Esophagus mucosa (tissue), 1 donor: ENCODE measurements at places on chromosomes 12 and 14. TPM values are rescaled to one million over a fixed set of nuclear protein-coding genes. Genes with fewer than 3 reads are reported as not detected.

DNA sequence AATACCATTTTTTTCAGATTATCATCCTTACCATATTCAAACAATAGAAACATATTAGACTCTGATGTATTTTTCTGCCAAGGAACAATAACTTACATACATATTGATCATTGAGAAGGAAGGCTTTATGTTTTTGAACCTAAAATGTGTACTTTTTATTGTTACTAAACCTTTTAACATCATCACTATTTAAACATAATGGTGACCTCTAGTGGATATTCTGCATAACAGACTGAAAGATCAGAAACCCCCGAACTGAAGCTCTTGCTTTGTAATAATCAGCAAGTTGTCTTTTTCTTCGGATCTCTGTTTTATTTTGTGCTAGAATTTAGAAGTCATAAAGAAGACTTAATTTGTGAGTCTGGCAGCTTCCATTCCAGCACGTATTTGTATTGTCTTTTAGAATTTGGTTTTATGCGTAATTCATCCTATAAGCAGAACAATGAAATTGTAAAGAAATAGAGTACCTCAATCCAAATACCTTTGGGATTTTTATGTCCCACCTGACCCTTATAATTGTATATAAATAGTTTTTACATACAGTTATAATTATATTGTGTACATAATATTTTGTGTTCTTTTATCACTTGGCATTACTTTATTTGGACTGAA, 125.9 kb upstream of the ATF1 start:
- no peak for ATAC-seq

- ATAC-seq: no peak
These were observed 1.1 kb downstream of the LRP6 start for GRCh38 chr12:12265571-12266388.

DNA sequence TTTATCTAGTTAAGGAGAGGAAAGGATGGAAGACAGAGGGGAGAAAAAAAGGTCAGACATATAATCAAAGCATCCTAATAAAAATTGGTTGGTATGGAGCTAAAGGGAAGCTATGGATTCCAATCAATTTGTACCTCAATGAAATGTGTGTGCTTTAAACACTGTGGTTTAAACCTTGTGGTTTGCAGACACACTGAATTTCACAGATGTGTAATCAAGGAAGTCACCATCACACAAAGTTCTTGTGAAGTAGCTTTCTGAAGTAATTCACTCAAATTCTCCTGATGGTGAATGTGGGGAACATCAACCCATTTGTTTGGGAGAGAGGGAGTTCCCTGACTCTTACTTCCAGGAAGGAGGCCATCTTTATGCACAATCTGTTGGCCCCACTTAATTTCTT, 243.3 kb upstream of the KRR1 start:
- no peak for ATAC-seq

DNA sequence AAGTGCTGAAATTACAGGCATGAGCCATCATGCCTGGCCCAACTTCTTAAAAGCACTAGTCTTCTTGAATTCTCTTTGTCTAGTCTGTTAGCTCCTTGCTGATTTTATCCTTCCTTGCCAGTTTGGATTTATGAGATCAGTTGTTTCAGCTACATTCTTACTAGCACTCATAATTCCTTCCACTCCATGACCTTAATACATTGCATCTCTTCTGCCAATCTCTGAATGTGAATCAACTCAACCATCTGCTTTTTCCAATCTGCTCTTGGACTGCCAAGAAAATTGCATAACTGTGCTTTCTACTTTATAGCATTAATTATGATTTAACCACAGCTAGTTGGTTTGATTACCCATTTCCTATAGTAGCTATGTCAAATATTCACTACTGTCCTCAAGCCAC, 14.9 kb upstream of the HEATR5A start:
- ATAC-seq: no peak

- ATAC-seq: no peak
These were observed 336.0 kb upstream of the SOX5 start for GRCh38 chr12:24285448-24285847.

- no peak for ATAC-seq
These were observed 46.0 kb upstream of the MANSC4 start for GRCh38 chr12:27826076-27826475.

DNA sequence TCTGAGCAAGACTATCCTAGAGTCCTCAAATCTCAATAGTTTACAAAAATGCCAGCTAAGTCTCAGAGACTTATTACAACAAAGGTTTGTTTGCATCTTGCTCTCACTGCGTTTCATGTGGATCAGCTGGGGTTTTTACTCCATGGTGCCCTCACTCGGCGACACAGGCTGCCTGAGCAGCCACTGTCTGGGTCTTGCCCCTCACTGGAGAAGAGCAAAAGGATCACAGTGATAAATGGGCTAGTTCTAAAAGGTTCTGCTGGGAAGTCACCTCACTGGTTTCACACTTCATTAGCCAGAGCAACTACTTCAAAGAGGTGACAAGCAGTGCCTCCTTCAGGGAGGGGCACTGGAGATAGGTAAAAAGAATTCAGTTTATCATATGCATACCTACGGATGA, 392.0 kb downstream of the RPL10L start:
- no peak for ATAC-seq

GRCh38 chr12:49636979-49637755, 13.8 kb downstream of the PRPF40B start:
- peak; percentile 77 for ATAC-seq

DNA sequence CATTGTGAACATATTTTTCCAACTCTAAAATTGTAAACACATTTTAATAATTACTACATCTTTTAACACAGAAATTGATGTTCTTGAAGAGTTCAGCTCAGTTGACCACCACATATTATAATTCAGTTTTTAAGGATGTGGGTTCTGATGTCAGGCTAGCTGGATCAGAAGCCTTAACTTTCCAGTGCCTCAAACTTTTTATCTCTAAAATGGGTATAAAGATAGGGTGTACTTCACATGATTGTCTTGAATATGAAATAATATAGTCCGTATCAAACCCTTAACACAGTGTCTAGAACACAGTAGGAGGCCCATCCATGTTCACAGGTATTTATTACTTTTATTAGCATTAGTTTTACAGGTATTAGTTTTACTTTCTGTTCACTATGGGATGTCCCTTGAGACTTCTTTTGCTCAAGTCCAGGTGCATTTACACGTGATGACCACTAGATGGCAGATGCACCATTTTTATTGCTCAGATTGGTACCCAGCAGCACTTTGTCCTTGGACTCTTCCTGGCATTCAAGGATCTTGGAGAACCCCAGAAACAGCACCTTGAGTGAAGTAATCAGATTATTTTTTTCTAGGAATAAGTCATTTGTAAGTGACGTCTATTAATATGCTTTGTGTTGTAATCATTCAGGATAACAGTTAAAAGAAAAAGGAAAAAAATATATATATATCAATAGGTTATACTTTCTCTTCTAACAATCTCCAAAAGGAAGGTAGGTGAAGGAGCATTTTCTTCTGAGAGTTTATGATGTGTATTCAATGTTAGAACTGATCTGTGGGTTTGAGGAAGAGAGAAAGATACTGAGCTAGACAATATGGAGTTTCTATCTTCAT, 580.2 kb downstream of the ETNK1 start:
- ATAC-seq: peak; percentile 69

- ATAC-seq: no peak
These were observed 4.8 kb downstream of the MYH7 start for GRCh38 chr14:23430723-23431085.

DNA sequence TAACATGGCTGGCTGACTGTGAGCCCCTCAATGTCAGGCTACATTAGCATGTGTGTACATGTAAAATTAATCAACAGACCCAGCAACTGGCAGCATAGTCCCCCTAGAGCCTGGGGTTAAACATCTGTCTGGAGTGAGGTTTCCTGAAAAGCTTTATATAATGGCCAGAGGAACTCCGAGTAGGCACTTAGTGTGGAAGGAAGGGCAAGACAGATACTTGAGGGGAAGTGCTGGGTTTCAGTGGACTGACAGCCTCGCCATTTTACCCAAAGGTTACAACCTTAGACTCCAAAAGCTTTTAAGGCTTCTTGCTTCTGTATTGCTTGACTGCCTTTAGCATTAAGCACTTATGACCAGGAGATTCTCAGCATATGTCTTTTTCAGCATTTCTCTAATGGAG, 430.8 kb downstream of the FLRT2 start:
- no peak for ATAC-seq

GRCh38 chr14:52834440-52834842, 43.0 kb upstream of the GNPNAT1 start:
- ATAC-seq: no peak

GRCh38 chr12:104828015-104828414, 130.1 kb downstream of the SLC41A2 start:
- no peak for ATAC-seq

- peak; percentile 83 for ATAC-seq
These were observed 145.6 kb upstream of the NCOR2 start for GRCh38 chr12:124713041-124713435.

DNA sequence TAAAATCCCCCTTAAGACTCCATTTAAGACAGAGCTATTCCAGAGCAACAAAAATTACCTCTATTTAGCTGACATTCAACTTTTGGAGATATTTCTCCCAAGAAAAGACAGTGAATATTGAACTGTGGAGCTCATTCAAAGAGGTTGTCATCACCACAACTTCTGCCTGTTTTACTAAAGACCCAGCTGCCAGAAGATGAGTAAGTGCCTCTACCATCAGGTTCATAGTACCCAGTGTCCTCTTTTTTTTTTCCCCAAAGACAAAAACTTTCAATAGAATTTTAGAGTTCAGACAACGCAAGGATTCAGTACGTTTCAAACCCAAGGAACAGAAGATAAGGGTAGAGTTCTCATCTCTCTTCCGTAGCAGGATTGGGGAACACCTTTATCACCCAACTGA, 461.3 kb downstream of the BCAT1 start:
- no peak for ATAC-seq

GRCh38 chr12:131737150-131737827, 26.4 kb downstream of the SFSWAP start:
- ATAC-seq: peak; percentile 99

DNA sequence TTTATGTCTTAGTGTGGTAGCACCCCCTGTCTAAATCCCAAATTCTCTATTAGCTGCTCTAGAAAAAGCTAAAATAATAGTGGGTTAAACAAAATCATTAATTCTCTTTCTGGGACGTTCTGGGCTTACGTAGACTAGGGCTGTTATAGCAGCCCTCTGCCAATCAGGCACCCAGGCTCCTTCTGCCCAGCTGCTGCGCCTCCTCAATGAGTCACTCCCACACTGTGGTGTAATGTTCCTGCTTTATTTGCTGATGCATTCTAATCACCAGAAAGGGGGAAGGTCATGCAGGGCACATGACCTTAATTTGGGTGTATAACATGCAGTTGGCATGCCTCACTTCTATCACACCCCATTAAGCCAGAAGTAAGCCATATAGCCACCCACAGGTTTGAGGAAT, 294.5 kb downstream of the GALC start:
- no peak for ATAC-seq

DNA sequence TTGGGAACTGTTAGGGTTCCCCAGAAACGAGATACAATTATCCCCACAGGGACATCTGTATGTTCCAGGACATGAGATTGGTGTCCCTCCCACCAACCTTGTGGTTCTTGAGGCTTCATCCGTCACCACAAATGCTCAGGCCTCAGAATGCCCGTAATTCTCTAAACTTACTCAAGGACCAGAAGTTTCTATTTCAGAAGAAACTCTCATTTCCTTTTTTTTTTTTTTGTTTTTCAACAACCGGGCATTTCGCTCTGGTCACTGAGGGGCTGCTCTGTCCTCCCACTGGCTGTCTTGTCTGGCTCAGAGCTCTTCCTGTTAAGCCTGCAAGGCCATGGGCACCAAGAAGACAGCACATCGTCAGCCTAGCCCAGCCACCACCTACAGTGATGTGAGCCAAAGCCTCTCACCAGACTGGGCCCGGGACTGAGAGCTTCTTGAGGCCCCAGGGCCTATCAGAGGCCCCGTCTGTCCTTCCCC, 36.2 kb downstream of the VDR start:
- no peak for ATAC-seq

GRCh38 chr12:54160089-54160488, 28.7 kb downstream of the SMUG1 start:
- no peak for ATAC-seq

GRCh38 chr12:127060933-127061332, 1206.0 kb upstream of the TMEM132C start:
- ATAC-seq: no peak

GRCh38 chr14:91350813-91351511, 66.7 kb downstream of the CCDC88C start:
- ATAC-seq: peak; percentile 15

DNA sequence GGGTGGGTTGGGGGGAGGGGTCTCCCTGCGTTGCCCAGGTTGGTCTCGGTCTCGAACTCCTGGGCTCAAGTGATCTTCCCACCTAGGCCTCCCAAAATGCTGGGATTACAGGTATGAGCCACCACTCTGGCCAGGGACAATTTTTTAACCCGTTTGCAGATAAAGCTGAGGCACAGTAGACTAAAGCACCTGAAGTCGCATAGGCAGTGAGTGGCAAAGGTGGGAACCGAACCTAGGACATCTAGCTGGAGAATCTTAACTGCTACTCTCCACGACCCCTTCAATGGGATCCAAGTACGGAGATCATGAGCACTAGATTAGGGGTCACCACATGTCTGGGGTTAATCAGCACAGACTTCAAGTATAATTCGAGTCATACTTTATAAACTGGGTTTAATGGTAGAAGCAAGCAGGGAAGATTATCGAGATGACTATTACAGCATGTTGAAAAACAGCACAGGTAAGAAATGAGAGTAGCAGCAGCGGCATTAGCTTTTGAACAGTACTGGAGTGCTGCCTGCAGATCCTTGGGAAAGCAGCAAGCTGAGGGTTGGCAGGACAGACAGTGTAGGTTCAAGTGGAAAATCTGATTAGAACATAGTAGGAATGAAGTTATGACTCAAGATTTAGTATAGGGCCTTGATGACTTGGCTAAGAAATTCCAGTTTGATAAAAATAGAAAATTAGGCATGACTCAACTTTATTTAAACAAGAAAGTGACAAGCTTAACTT, 23.9 kb downstream of the NID2 start:
- no peak for ATAC-seq

DNA sequence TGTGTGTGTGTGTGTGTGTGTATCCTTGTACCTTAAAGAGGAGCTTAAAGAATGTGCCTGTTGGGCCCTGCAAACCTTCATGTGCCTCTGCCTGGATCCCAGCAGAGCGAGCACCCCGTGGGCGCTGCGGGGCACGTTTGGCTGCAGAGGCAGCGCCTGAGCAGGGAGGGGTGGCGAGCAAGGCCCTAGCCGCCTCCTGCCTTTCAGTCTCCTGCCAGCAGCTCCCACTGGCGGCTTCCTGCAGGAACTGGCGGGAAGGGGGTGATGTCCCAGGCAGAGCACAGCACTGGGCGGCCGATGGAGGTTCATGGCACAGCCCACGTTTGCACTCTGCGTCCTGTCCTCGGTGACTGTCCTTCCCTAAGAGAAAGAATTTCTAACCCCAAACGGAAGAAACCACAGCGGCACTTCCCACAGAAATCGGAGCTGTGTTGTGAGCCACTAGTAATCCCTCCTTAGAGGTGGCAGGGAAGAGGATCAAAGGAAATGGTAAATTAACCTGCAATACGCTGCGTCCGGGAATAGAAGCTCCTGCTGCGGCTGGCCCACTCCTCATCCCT, 19.8 kb downstream of the ZBTB42 start:
- peak; percentile 48 for ATAC-seq

- ATAC-seq: peak; percentile 41
These were observed 840 bp downstream of the SIX4 start for GRCh38 chr14:60723116-60723906.

KRT5 gene
- 11,855 TPM for total RNA-seq

CLEC14A gene
- total RNA-seq: 4.1 TPM

BIN2 gene
- 1.5 TPM for total RNA-seq

DDN gene
- 0.28 TPM for total RNA-seq

TSPAN8 gene
- total RNA-seq: 0.60 TPM

EPYC gene
- total RNA-seq: not detected

ARHGEF25 gene
- total RNA-seq: 1.5 TPM

STXBP6 gene
- total RNA-seq: 0.56 TPM

AQP5 gene
- 1.3 TPM for total RNA-seq

MYH7 gene
- 0.72 TPM for total RNA-seq

TAS2R8 gene
- not detected for total RNA-seq
